Activated naive CD8-positive, alpha-beta T cell treated with anti-CD3 and anti-CD28 coated beads for 36 hours (primary cell): ENCODE measurements at places on chromosomes 4 and X. TPM values are rescaled to one million over a fixed set of nuclear protein-coding genes. Genes with fewer than 3 reads are reported as not detected.

GRCh38 chr4:16844816-16845586 lies 53.4 kb downstream of the LDB2 start:
- no peak for DNase-seq

DNA sequence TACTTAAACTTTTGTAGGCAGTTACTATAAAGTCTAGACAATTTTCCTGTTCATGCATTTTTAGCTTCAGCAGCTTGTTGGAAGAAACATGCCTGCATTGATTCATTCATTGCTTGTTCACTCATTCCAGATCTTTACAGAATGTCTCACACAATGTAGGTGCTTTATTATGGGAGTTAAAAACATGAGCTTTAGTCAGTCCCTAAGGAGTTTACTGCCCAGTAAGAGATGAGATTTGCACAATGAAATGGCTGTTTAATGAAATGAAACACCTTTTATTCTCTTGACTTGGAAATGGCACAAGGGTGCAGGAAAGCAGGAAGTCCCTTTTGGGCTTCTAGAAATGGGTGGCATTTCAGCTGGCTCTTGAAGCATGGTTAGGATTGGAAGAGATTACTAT lies 2.9 kb downstream of the NOCT start:
- DNase-seq = no peak

DNA sequence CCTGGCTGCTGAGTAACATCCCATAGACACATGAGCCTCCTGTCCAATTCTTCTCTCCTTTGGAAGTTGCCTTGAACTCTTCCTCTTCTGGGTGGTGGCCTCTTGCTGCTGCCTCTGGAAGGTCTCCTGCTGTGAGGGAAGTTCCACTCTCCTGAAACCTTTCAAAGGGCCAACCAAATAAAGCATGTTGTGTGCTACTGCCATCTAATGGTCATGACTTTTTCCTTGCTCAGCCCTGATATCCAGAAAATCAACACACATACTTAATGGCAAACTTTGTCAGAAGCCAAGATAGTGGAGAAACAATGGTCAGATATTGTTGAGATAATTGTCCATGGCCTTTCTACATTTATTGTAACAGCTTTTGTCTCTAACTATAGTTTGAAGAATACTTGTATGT lies 19.1 kb upstream of the ZXDA start:
- DNase-seq = no peak

DNA sequence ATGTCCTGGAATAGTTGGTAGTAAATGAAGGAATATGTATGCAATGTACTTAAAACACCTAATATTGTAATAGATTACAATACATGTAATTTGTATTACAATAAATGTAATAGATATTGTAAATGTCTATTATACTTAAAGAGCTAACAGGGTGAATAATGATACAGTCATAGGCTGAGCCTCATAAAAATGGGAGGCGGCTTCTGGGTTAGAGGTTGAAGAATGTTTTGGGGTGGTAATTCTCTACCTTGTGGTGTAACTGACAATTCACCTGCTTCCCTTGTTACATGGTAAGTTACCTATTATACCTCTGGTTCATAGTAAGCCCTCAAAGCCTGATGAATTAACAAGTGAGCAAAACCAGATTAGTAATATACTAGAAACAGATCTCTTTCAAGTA lies 26.0 kb downstream of the ATP8A1 start:
- DNase-seq = no peak

NEUROG2 gene
- not detected for total RNA-seq

GRCh38 chrX:22105231-22105630 lies 73.1 kb downstream of the PHEX start:
- no peak for DNase-seq

BST1 gene
- 0.38 TPM for total RNA-seq

GRCh38 chr4:137738375-137738990 lies 206.2 kb upstream of the PCDH18 start:
- no peak for DNase-seq

MAGEA10 gene
- total RNA-seq = not detected

BTC gene
- not detected for total RNA-seq

TCP11X2 gene
- not detected for total RNA-seq

GRCh38 chrX:13067773-13068172 lies 23.4 kb upstream of the FAM9C start:
- no peak for DNase-seq

DNA sequence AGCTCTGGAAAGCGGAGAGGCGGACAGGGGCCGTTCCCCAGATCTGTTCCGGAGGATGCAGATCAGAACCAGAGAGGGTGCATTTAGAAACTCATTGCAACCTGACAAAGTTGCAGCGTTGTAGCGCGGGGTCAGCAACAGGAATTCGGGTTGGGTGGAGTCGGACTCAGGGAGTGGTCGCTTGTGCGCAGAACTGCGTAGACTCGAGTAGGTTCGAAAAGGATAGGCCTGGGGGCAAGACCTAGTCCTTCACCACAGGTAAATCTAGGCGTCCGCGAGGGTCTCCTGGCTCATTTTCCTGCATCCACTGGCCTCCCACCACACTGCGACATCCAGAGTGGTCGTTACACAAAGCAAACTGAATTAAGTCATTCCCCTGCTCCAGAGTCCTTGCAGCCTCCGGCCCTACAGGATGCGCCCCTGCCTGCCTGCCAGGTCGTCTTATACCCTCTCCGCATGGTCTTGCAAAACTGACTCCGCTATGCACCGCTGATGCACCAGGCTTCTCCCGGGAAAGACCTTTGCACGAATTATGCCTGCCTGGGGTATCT lies 4.7 kb upstream of the ZNF518B start:
- DNase-seq = no peak

- DNase-seq = no peak
These were observed 15.0 kb upstream of the MANBA start for GRCh38 chr4:102775805-102776204.

GRCh38 chrX:123350226-123350625 lies 166.1 kb downstream of the GRIA3 start:
- no peak for DNase-seq

TMEM31 gene
- total RNA-seq = not detected

DNA sequence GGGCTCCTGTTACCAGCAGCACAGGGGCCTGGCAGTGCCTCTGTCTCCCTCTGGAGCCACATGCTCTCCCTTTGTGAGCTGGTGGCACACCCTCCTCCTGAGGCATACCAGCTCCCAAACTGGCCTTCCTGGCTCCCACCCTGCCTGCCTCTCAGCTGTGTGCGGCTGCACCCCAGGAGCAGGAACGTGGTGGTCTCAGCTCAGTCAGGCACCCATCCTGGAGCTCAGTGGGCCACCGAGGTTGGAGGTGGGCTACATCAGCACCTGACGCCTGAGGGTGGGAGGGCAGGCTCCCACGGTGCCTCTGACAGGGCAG lies 85.9 kb upstream of the NKX1-1 start:
- no peak for DNase-seq

PCSK1N gene
- 1.8 TPM for total RNA-seq

DNA sequence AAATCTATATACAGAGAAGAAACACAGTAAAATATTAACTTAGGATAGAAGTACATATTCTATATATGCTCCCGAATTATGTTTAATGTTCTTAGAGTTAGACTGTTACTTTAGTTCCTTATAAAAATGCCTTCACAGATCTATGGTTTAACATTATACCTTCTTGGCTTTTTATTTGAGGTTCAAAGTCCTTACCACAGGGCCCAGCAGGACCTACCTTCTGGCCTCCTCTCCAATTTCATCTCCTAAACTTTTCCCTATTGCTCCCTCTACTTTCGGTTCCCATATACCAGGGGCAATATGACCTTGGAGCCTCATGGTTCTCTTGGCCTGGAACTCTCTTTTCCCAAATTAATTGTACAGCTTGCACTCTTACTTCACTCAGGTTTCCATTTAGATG lies 11.8 kb downstream of the ANKRD37 start:
- DNase-seq = no peak

DNA sequence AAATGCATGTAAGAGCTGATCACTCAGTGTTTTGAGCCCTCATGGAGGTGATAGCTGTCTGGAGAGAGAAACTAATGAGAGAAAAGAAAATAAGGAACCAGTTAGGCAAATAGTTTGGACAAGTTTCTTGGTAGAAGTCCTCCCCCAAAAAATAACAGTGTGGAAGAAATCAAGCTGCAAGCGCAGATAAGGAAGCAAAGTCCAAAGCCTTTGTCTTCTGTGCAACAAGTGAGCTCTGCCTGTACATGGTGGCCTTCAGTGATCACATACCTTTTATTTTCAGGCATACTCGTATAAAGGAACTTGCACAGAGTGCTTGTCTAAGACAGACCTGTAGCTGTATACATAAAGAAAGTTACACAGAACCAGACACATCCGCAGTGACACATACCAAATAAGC lies 2.5 kb upstream of the UGT2A3 start:
- DNase-seq = no peak

GRCh38 chr4:8364848-8365350 lies 75.6 kb downstream of the ACOX3 start:
- no peak for DNase-seq

GRCh38 chr4:184548648-184549341 lies 74.4 kb upstream of the IRF2 start:
- no peak for DNase-seq

GRCh38 chr4:137394018-137394417 lies 138.3 kb downstream of the PCDH18 start:
- no peak for DNase-seq

- DNase-seq = peak; percentile 74
These were observed at the start of gene SH3BP2 for GRCh38 chr4:2792711-2793585. Gene SH3BP2 (plus strand): TSS chr4:2793085. CDS start chr4:2820618, 27,533 bp downstream.

APBB2 gene
- total RNA-seq = 5.5 TPM
